Uterus (tissue), 4 donors: ENCODE measurements at places on chromosomes 4 and X. TPM values are rescaled to one million over a fixed set of nuclear protein-coding genes. Genes with fewer than 3 reads are reported as not detected.

HSD17B13 gene
- total RNA-seq = 0.14 TPM

PPP1R2C gene
- not detected for total RNA-seq

DNA sequence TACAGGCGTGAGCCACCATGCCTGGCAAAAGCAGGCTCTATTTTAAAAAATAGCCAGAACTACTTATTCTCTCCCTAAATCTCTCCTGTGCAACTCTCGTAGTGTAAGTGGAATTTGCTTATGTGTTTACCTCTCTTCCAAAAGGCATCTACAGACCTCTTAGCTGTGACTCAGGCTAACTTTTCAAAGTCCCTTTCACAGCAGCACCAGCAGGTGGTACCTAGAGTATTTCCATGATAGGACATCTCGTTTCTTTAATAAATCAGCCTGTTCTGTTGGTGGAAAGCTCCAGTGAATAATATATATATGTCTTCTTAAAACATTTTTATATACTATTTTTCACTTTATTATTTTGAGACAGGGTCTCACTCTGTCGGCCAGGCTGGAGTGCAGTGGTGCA, 89.0 kb downstream of the NSUN7 start:
- H3K4me1 ChIP-seq = no peaks in the 10 kb centered on the region
- no peak overlapping the region for H3K27ac ChIP-seq
- no peaks in the 10 kb centered on the region for H3K27me3 ChIP-seq

- no peaks in the 10 kb centered on the region for H3K27me3 ChIP-seq
- no peaks in the 10 kb centered on the region for H3K36me3 ChIP-seq
- no peak overlapping the region for H3K4me3 ChIP-seq
These were observed 490.5 kb downstream of the MAGEE1 start for GRCh38 chrX:76918033-76918432.

DNA sequence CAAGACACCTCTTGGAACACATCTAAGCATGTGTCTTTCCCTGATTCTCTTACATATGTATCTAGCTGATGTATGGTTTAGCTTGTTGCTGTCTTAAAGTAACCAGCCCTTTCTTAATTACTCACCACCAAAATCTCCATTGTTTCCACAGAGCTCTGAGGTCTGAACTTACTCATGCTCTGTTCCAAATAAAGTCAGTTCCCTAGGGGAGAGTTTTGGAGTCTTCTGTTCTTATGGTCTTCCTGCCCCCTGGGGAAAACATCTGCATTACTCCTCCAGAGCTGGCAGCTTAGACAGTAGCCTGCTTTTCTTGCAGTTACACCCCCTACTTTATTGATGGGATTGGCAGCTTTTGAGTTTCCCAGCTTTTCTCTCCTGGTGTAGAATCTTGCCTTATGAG, 125.8 kb downstream of the EDA start:
- H3K36me3 ChIP-seq = no peaks in the 10 kb centered on the region
- DNase-seq = no peak
- no peaks in the 10 kb centered on the region for H3K27me3 ChIP-seq
- no peak overlapping the region for H3K4me3 ChIP-seq
- H3K4me1 ChIP-seq = no peaks in the 10 kb centered on the region
- H3K27ac ChIP-seq = no peak overlapping the region

DNA sequence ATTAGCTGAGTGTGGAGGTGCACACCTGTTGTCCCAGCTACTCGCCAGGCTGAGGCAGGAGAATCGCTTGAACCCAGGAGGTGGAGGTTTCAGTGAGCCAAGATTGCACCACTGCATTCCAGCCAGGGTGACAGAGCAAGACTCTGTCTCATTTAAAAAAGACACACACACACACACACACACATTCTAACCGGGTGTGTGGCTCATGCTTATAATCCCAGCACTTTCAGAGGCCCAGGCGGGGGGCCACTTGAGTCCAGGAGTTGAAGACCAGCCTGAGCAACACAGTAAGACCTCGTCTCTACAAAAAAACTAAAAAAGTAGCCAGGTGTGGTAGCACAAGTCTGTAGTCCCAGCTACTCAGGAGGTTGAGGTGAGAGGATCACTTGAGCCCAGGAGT, 152.3 kb downstream of the LRBA start:
- no peaks in the 10 kb centered on the region for H3K36me3 ChIP-seq
- H3K4me1 ChIP-seq = no peaks in the 10 kb centered on the region
- no peaks in the 10 kb centered on the region for H3K27me3 ChIP-seq
- H3K27ac ChIP-seq = no peak overlapping the region
- H3K4me3 ChIP-seq = no peak overlapping the region

DNA sequence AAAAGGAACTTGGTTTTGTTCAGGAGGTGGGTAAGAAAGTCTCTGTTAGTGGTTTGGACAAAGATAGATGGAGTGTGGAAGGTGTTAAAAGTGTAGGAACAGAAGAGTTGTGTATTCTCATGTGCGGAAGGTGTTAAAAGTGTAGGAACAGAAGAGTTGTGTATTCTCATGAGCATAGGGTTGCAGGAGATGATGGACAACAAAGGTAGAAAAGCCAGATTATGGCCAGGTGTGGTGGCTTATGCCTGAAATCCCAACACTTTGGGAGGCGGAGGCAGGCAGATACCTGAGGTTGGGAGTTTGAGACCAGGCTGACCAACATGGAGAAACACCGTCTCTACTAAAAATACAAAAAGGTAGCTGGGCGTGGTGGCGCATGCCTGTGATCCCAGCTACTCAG, 2.5 kb downstream of the RPL34 start:
- H3K4me1 ChIP-seq = no peaks in the 10 kb centered on the region
- no peaks in the 10 kb centered on the region for H3K36me3 ChIP-seq
- no peak overlapping the region for H3K4me3 ChIP-seq
- no peak for DNase-seq
- no peak overlapping the region for H3K27ac ChIP-seq
